Activated CD8-positive, alpha-beta memory T cell treated with anti-CD3 and anti-CD28 coated beads for 1 hour (primary cell): ENCODE measurements at places on chromosomes 16 and 17.

DNA sequence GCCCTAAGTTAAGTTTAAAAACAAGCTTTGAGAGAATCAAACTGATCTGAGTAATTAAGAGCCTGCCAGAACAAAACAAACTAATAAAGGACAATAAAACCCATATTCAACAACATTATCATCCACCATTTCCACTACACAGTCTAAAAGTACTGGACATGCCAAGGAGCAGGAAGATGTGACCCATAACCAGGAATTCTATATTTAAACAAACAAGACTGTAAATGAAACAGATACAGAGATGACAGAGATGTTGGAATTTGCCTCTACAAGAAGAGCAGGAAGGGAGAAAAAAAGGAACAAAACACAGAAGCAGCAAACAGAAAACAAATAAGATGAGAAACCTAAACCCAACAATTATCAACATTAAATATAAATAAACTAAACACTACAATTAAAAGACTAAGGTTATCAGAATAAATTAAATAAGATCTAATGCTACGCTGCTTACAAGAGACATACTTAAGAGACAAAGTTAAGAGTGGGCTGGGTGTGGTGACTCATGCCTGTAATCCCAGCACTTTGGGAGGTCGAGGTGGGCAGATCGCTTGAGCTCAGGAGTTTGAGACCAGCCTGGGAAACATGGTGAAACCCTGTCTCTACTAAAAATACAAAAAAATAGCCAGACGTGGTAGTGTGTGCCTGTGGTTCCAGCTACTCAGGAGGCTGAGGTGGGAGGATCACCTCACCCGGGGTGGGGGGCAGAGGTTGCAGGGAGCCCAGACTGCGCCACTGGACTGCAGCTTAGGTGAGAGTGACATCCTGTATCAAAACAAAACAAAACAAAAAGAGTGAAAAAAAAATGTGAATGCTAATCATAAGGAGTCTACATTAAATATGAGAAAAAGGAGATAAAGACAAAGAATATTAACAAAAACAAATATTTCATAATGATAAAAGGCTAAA lies 50.6 kb downstream of the CREBBP start:
- DNase-seq, result no peak

- DNase-seq, result no peak
These were observed 2.5 kb upstream of the WFIKKN2 start for GRCh38 chr17:50832864-50833381.

DNA sequence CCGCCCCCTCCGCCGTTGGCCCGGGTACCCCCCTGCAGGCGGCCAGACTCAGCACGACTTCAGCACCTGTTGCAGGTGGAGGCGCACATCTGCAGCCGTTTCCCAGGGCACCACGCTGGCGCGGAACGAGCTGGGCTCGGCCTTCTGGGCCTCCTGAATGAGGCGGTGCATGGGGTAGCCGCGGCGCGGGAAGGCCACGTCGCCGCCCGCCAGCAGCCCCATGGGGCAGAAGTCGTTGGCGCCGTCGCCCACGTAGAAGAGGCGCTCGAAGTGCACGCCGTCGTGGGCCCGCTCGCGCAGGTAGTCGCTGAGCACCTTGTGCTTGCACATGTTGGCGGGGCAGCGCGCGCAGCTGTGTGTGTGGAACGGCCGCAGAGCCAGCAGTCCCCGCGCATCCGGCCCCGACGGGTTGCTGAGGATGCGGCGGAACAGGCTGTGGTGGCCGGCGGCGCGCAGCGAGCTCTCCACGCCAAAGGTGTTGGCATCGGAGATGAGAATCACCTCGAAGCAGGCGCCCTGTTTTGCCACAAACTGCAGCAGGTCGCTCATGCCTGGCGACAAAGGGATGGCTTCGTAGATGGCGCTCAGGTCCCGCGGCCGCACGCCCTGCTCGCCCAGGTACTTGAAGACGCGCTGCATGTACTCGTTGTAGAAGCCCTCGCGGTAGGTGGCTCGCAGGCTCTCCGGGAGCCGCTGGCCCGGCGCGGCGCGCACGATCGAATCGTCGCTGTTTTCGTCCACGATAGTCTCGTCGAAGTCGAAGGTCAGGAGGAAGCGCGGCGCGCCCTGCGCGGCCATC lies 6.2 kb downstream of the PHOSPHO1 start:
- no peak for DNase-seq

DNA sequence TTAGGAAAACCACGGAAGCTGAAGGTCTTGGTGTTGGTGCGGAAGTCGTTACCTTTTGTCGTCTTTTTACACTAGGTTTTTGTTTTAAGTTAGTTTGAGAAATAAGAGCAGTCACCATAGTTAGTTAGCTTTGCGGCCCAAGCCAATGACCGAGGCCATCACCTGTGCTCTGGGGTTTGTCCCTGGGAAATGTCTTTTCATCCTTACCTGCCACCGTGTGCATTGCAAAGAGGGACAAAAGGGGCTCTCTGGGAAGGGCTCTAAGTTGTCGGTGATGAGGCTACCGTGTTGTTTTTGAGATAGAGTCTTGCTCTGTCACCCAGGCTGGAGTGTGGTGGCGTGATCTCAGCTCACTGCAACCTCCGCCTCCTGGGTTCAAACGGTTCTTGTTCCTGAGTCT lies 49.8 kb downstream of the NDE1 start:
- no peak for DNase-seq

DNA sequence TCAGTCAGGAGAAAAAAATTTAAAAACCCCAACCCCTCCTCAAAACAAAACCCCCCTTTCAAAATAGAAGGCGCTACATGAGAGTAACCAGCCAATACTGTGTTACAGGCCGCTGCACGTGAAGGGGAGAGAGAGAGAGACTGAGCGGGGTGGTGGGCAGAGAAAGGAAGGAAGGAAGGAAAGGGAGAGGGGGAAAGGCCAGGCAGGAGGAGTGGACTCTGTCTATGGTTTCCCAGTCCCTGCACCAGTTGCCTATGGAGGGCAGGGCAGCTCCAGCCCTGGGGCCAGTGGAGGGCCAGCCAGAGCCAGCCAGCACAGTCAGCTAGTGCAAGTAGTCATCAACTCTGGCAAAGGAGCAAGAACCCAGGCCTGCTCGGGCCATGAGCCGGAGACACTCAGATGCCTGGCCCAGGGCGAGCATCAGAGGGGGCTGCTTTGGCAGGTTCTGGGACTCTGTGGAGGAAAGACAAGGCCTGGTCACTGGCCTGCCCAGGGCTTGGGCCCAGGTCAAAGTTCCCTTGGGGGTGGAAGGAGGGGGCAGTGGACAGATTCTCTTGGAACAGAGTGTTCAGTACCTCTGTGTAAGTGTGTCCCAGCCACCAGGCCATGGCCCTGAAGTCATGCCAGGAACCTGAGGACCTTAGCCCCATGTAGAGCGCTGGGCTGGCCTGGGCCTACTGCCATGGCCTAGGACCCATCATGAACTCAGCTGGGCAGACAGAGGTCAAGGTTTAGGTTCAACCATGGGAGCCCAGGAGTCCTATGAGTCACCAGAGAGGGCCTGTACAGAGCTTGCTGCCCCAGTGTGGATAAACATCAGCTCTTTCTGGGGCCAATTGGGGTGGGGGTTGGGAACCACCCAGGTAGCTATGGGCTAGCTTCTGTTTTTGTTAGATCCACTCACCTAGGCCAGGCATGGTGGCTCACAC lies 7.3 kb upstream of the GFOD2 start:
- DNase-seq, result no peak

DNA sequence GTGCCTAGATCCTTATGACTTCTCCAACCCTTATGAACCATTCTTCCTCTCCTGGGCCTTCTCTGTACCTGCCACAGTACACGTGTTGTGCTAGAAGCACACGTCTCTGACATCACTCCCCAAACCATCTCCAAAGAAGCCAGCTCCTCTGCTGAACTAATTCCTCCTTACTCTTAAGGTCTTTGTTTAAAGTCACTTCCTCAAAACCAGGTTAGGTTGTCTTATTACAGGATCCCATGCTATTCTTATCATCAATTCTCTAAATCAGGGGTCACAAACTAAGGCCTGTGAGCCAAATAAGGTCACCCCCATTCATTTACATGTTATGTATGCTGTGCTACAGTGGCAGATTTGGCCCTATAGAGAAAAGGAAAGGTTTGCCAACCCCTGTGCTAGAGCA lies 4.0 kb downstream of the SUPT6H start:
- no peak for DNase-seq

GRCh38 chr17:306536-307294 lies 45.9 kb downstream of the RPH3AL start:
- DNase-seq, result no peak

DNA sequence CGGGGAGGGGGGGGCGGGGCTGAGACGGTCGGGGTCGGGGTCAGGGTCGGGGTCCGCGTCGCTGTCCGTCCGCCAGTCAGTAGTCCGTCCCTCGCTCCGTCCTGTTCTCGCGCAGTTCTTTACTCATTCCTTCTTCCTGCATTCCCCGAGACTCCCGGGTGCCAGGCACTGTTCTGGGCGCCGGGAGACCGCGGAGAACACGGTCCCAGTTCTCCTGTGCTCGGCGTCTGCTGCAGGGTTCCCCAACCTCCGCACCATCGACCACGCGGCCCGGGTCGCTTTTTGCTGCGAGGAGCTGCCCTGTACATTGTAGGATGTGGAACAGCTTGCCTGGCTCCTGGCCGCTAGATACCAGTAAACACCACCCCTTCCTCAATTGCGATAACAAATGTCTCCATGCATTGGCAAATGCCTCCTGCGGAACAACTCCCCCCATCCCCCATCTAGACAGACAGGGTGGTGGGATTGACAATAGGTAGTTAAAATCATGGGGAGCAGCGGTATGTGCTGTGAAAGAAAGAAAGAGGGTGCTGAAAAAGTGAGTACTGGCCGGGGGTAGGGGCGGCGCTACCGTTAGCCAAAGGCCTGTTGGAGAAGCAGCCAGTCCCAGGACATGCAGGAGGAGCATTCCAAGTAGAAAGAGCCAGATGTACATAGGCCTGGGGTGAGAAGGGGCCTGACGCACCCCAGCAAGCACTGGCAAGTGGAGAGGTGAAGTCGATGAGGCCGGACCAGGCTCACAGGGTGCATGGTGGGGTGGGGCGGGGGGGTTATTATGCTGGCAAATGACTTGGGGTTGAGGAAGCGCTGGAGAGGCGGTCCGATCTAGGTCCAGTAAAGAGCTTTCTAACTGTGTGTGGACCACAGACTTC lies 631 bp downstream of the TRAF7 start:
- no peak for DNase-seq

DNA sequence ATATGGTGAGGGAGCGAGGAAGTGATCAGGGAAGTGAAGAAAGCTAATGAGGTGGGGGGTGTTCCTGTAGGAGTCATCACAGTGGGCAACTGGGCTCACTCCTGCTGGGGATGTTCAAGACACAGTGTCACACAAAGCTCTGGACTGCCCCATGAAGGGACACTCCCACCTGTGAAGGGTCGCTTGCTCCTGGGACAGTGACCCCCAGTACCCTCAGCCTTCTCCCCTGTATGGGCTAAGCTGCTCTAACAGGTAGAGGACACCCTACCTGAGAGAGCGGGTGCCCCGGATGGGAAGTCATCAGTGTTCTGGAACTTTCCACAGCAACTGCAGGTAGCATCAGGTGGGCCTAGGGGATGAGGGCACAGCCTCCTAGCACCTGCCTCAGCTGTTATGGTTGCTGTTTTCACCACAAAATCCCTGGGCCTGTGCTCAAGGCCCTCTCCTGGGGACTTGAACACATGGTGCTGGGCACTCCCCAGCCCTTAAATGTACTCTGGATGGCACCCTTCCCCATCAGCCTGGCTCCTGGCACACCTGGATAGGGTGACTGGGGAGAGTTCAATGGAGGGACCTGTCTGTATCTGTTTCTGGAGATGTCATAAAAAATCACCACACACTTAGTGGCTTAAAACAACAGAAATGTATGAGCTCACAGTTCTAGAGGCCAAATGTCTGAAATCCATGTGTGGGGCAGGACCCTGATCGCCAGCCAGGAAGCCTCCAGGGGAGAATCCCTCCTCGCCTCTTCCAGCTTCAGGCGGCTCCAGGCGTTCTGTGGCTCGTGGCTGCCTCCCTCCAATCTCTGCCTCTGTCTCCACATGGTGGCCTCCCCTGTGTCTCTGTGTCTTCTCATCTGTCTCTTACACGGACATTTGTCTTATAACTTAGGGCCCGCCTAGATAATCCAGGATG lies 104.0 kb upstream of the CDH5 start:
- DNase-seq, result no peak

DNA sequence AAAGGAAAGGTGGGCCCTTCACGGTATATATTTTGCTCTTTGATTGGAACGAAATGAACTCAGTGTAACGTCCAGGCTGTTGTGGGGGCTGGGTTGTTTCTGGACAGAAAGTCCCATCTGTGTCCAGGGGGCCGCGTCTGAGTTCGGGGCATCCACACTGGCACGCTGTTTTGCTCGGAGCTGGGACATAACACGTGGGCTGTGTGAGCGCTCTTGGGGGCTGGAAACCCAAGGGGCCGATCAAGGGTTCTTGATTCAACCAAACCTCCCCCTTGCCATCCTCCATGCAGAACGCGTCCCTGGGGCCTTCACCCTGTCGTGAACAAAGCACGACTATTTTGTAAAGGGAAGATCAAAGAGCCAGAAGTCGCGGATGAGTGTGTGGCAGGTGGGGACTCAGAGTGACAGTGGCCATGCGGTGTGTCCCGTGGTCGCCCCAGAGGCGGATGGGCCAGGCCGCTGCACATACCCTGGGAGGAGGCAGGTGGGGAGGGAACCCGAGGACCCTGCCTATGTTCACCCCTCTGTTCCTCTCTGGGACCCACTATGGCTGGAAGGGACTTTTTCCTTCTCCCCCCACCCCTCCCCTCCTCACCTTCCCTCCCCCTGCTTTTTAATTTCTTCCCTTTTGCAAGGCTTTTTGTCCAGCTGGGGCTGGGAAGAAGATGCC lies 387.2 kb downstream of the SEC14L1 start:
- no peak for DNase-seq

DNA sequence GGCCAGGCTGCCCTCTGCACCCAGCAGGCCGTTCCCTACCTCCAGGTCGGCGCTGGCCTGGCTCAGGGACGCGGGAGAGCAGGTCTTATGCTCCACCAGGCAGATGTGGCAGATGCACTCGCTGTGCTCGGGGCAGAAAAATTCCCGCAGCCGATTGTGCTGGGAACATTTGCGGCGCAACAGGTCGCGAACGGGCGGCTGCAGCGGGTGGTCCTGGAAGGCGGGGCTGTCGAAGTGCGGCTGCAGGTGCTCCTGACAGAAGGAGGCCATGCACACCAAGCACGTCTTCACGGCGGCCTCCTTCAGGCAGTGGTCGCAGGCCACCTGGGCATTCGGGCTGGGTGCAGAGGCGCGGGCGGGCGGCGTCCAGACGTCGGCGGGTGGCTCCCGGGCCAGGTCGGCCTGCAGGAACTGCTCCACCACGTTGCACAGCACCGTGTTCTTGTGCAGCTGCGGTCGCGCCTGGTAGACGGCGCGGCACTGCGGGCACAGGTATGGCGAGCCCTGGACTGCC lies 439 bp downstream of the TRIM25 start:
- no peak for DNase-seq

- peak; percentile 31 for DNase-seq
These were observed 38.5 kb downstream of the MSI2 start for GRCh38 chr17:57294629-57295501.

GRCh38 chr16:27617665-27618064 lies 67.7 kb downstream of the KATNIP start:
- no peak for DNase-seq

DNA sequence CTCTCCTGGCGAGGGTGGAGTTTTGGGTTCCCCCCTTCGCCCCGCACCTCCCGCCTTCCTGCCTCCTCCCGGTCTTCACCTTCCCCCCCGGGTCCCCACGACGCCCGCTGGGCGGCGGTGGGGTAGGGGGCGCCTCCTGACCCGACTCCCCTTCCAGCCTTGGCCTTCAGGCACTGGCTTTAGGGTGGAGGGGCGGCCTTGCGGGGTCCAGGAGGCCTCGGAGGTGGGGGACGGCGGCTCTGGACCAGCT lies 2.4 kb downstream of the SLC16A3 start:
- DNase-seq, result no peak

- no peak for DNase-seq
These were observed 36.2 kb downstream of the SETD6 start for GRCh38 chr16:58551496-58551895.

- DNase-seq, result no peak
These were observed 17.7 kb upstream of the VPS4A start for GRCh38 chr16:69293401-69293800.
